ENCODE measurements at places on chromosomes 6 and 20. TPM values are rescaled to one million over a fixed set of nuclear protein-coding genes. Genes with fewer than 3 reads are reported as not detected.

CCDC170 gene
- 4.5 TPM for total RNA-seq

ETV7 gene
- 6.7 TPM for total RNA-seq

SLC22A2 gene
- not detected for total RNA-seq

LTA gene
- 0.27 TPM for total RNA-seq

GRCh38 chr20:4073852-4074741, 58.7 kb upstream of the RNF24 start:
- DNase-seq: no peak

DNA sequence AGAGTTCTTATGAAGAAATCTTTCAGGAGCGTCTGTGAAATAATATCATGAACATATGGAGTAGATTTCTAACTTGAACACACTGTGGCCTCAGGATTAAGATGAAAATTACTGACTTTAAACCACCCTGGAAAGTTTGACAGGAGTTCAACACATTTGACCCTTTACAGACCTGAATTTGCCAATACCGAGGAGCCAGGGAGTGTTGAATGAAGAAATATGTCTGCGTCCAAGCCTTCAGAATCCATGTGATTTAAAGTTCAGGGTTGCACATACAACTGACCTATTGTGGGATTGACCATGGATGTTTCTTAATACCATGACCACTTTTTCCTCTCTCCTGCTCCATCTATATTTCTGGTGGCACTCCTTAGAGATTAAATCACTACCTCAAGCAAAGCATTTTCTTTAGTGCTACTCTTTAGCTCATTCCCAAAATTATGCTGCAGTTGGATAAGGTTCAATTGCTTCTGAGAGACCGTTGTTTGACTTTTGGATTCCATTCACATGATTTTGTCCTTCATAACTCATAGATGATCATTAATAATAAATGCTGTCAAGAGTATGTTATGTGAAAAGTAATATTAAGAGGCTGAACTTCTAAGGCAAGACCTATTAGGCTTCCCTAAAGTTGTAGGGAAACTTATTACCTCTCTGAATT, 57.4 kb downstream of the PRL start:
- no peak for DNase-seq

GRCh38 chr6:158850807-158851115, 31.6 kb upstream of the EZR start:
- DNase-seq: no peak

- DNase-seq: no peak
These were observed 58.0 kb upstream of the TFB1M start for GRCh38 chr6:155372256-155372655.

DNA sequence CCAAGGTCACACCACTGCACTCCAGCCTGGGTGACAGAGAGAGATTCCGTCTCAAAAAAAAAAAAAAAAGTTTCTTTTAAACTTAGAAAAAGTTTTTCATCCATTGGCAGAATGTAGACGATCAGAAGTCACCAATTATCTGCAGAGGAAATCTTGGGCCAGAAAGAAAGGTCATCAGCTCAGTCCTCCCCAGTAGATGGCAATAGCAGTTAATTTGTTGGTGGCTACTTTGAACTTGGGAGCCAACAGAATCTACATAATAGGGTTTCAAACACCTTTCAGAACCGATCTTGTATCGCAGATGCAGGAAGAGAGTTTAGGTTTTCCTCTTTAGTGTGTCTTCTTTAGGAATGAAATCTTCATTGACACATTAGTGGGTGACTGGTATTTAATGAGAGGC, 41.7 kb downstream of the LBP start:
- no peak for DNase-seq

DNA sequence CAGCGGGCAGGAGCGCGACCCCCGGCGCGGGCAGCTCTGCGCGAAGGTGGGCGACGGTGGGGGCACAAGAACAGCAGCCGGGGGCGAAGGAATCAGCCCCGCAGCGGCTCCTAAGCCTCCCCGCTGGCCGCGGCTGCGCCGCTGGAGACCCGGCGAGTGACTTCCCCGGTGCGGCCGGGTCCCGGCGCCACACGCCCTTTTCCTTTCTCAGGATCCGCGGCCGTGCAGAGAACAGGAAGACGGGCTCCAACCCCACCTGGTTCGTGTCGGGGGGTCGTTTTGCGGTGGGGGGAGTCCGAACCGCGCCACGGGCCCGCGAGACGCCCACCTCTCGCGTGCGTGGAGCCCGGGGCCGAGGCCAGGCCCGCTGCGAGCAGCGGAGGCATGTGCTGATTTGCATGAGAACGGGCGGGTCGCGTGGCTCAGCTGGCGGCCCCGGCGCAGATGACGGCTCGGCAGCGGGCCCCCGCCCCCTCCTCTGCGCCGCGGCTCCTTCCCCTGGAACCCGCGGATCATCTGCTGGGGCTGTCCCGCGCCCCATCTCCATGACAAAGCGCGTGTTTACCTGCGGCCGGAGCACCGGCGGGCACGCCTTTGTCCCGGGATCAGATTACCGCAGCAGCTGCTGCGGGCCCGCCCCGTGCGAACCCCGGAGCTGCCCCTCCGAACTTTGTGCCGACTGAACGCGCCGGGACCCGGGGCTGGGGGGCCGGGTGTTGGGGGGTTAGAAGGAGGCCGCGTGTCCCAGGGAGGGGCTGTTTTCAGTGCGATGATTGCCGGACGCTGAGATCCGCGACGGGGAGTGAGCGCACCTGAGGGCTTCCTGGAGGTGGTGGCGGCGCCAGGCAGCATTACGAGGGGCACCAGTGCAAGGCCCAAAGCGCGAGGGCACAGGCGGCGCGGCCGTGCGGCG, 4.9 kb upstream of the DLL1 start:
- no peak for DNase-seq

DNA sequence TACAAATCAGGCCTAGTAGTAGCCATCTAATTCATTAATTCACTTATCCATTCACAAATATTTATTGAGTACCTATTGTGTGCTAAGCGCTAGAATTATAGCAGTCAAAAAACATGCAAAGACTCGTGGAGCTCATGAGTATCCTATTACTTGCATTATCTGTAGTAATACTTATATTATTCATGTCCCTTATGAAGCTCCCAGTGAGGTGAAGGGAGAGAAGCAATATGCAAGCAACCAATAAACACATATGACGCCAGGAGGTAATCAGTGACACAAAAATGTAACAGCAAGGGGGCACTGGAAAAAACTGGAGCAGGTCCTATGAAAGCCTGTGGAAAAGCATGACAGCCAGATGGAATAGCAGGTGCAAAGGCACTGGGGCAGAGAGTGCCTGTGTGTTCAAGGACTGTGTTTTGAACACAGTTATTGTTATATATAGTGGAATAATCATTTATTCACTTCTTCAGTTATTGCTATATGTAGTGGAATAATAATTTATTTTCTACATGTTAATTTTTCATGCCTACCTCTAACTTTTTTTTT, 109.5 kb downstream of the KIF13A start:
- no peak for DNase-seq

- peak; percentile 74 for DNase-seq
These were observed 37.6 kb downstream of the ZMYND8 start for GRCh38 chr20:47318586-47319516.

- DNase-seq: no peak
These were observed 659.2 kb downstream of the HDGFL1 start for GRCh38 chr6:23228439-23229024.

DNA sequence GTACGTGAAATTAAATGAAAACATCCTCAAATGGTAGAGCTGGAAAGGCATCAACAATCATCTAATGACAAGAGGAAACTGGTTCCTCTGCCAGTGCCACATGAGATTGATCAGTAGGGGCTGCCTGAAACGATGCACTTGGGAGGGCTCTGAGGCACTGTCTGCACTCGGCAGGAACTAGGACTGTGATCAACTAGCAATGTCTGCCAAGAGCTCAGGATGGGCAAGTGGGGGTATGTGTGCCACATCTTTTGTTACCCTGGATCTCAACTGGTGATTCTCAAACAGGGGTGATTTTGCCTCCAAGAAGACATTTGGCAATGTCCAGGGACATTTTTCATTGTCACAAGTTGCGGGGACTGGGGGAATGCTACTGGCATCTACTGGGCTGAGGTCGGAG, 1.9 kb downstream of the BPIFB6 start:
- DNase-seq: no peak
